Activated naive CD8-positive, alpha-beta T cell treated with anti-CD3 and anti-CD28 coated beads for 36 hours (primary cell): ENCODE measurements at places on chromosomes 1 and 21. TPM values are rescaled to one million over a fixed set of nuclear protein-coding genes. Genes with fewer than 3 reads are reported as not detected.

IQGAP3 gene
- 14.9 TPM for total RNA-seq

TRNP1 gene
- total RNA-seq, result 0.40 TPM

RGS8 gene
- total RNA-seq, result not detected

MX2 gene
- 30.2 TPM for total RNA-seq

DNA sequence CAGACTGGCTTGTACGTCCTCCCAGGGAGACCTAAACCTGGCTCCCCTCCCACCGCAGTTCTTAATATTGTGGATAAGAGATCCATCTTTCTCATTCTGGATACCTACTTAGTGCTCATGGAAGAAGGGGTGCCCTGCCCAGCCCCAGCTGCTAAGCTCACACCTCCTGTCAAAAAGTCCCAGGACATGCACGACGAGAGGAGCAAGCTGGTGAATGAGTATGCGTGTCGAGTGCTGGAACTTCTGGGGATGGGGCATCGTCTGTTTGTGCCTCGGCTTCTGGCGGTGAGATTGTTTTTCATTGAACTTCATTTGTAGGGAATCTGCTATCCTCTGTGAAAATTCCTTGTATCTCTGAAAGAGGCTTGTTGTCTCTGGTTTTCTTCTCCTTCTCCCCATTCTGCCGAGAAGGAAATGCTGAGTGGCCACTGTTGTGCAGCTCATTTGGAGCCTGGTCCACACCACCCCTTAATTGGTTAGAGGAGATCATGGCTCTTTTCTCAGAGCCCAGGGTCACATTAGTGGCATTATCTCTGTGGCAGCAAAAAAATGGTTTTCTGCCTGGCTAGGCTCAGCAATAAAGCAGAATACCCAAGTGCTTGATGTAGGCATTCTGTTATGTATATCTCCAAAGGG, 199.4 kb upstream of the CACYBP start:
- peaks cover 14% of the 10 kb centered on the region for H3K4me1 ChIP-seq
- H3K36me3 ChIP-seq, result no peaks in the 10 kb centered on the region
- DNase-seq, result no peak
- no peak overlapping the region for H3K4me3 ChIP-seq
- no peaks in the 10 kb centered on the region for H3K27me3 ChIP-seq

RGS18 gene
- not detected for total RNA-seq

DNA sequence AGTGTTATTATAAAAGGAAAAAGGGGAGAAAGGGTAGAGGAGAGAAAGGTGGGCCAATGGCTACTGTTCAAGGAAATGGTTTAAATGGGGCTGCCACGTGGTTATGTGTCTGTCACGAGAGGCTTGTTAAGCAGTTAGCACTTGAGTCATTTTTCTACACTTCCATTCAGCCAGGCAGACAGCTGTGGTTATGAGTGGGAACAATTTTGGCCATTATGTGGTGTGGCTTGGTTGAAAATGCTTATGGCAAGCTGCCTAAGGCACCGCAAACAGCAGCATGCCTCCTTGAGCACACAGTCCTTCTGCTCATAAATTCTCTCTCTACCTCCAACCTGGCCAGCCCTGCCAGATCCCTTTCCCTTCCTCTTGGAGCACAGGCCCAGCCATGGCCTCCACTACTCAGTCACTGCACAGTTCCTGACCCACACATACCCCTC, 3.2 kb upstream of the SRM start:
- peak overlapping the region; percentile 26 for H3K4me3 ChIP-seq
- H3K27ac ChIP-seq, result peak overlapping the region; percentile 75
- peaks cover 32% of the 10 kb centered on the region for H3K4me1 ChIP-seq
- peak; percentile 64 for DNase-seq
- no peaks in the 10 kb centered on the region for H3K27me3 ChIP-seq

DNA sequence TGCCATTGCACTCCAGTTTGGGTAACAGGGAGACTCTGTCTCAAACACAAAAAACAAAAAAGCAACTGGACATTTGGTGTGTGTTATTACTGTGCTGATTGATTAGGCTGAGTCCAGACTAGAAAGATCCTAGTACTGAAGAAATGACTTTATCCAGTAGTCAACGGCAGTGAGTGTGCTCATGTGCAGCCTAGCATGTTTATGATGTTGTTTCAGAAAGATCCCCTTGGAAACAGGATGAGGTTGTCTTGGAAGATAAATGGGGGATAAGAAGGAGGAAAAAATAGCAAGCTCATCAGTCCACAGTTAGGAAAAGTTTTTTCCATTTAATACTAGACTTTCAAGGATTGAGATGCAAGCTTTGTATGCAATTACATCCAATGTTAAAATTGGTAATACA, 14.3 kb downstream of the RUSC1 start:
- H3K4me1 ChIP-seq, result peaks cover 7% of the 10 kb centered on the region
- H3K27me3 ChIP-seq, result no peaks in the 10 kb centered on the region
- H3K36me3 ChIP-seq, result peaks cover 20% of the 10 kb centered on the region
- H3K4me3 ChIP-seq, result no peak overlapping the region
- no peak overlapping the region for H3K27ac ChIP-seq

GRCh38 chr1:50853325-50853724, 106.7 kb downstream of the FAF1 start:
- no peaks in the 10 kb centered on the region for H3K27me3 ChIP-seq
- H3K4me1 ChIP-seq, result peaks cover 18% of the 10 kb centered on the region
- H3K27ac ChIP-seq, result no peak overlapping the region
- no peak overlapping the region for H3K4me3 ChIP-seq
- peaks cover 21% of the 10 kb centered on the region for H3K36me3 ChIP-seq

ZFP69B gene
- 8.3 TPM for total RNA-seq

DNA sequence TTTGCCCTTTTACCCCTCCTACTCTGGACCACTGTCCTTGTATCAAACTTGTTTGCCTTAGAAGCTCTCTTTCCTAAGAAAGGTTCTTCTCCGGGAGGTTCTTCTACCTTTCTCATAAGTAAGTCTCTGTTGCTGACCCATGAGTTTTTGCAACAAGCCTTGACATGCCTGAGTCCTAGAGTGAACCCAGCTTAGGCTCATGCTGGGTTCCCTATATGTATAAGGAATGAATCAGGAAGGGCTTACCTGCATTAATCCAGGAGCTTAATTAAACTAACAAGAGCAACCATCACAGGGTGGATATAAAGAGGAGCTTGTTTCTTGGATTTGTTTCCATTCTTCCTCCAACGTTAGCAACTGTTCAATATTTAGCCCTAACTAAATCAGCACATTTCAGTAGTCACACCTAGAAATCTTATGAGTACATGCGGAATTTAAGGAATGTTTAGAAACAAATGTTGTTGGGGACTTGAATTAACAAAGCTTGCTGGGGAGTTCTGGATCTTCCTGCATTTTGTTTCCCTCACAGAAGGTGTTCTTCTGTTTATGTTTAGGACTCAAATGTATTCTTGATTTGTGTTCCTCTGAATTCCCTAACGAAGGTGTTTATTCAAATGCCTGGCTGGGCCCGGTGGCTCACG, 64.3 kb upstream of the RAB3GAP2 start:
- DNase-seq, result no peak
- no peak overlapping the region for H3K4me3 ChIP-seq
- no peak overlapping the region for H3K27ac ChIP-seq
- no peaks in the 10 kb centered on the region for H3K27me3 ChIP-seq

DNA sequence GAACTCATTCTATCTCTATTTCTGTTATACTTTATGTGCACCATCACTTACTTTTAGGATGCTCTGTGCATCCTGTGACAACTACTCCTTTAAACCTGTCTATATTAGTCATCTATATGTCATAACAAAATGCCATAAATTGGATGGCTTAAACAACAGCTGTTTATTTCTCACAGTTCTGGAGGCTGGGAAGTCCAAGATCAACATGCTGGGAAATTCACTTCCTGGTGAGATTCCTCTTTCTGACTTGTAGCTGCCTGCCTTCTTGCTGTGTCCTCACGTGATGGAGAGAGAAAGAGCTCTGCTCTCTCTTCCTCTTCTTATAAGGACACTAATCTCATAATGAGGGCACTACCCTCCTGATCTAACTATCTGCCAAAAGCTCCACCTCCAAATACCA, 62.3 kb upstream of the RCOR3 start:
- H3K4me3 ChIP-seq, result no peak overlapping the region
- no peaks in the 10 kb centered on the region for H3K36me3 ChIP-seq
- no peaks in the 10 kb centered on the region for H3K4me1 ChIP-seq
- no peaks in the 10 kb centered on the region for H3K27me3 ChIP-seq

DNA sequence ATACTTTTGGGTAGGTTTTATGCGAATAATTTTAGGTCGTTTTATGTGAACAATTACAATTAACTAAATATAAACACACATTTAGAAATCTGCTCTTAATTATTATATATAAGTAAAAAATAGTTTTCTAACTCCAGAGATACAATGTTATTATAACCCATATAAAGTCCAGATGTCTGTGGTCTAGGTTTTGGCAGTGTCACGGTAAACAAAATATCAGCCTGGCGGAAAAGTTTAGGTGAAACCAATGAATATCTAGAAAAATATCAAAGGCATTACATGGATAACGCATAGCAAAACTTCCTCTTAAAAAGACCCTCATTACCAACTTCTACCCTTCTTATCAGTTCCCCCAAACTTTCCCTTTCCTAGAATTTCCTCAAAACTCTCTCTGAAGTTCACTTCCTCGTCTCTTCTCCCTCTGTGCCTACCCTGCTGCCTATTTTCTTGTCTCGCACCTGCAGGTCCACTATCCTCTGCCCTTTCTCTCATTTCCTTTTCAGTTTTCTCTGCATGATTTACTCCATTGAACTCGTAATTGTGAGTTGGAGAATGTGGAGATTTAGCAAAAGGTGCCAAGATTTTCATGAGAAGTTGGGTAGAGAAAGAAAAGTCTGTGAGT, 21.8 kb downstream of the VTCN1 start:
- H3K4me1 ChIP-seq, result no peaks in the 10 kb centered on the region
- H3K27me3 ChIP-seq, result peaks cover 7% of the 10 kb centered on the region
- H3K4me3 ChIP-seq, result no peak overlapping the region
- H3K36me3 ChIP-seq, result peaks cover 1% of the 10 kb centered on the region

GRCh38 chr1:19210772-19211549, 895 bp upstream of the UBR4 start:
- H3K36me3 ChIP-seq, result peaks cover 58% of the 10 kb centered on the region
- peak overlapping the region; percentile 96 for H3K4me3 ChIP-seq
- no peaks in the 10 kb centered on the region for H3K27me3 ChIP-seq
- DNase-seq, result no peak
- peaks cover 46% of the 10 kb centered on the region for H3K4me1 ChIP-seq

DNA sequence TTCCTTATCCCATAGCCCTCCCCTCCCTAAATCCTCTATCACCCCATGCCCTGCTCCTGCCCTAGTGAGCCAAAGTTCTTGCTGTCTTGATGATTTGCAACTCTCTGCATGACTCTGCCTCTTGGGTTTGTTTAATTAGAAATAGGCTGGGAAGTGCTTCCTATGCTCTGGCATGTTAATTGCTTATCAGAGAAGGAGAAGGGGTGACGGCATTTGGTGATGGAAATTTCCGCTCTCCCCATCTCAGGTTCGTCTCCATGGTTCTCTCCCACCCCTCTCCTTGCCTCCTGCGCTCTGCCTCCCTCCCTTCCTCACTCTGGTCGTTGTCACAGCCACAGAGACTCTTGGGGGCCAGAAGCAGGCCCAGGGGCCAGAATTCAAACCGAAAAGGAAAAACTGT, 68.9 kb downstream of the LRRN2 start:
- H3K27me3 ChIP-seq, result no peaks in the 10 kb centered on the region
- no peak overlapping the region for H3K27ac ChIP-seq
- H3K4me3 ChIP-seq, result no peak overlapping the region
- no peaks in the 10 kb centered on the region for H3K36me3 ChIP-seq
- no peak for DNase-seq
- H3K4me1 ChIP-seq, result no peaks in the 10 kb centered on the region

GABRD gene
- not detected for total RNA-seq

GRCh38 chr1:226149806-226150205, 36.7 kb downstream of the ACBD3 start:
- peaks cover 12% of the 10 kb centered on the region for H3K36me3 ChIP-seq
- no peaks in the 10 kb centered on the region for H3K4me1 ChIP-seq
- no peak overlapping the region for H3K27ac ChIP-seq
- H3K4me3 ChIP-seq, result no peak overlapping the region

GRCh38 chr1:198560161-198560560, 19.7 kb upstream of the ATP6V1G3 start:
- peaks cover 10% of the 10 kb centered on the region for H3K36me3 ChIP-seq
- no peak overlapping the region for H3K27ac ChIP-seq
- no peak for DNase-seq
- H3K4me3 ChIP-seq, result no peak overlapping the region
- H3K27me3 ChIP-seq, result no peaks in the 10 kb centered on the region

- peaks cover 93% of the 10 kb centered on the region for H3K27me3 ChIP-seq
- peak; percentile 9 for DNase-seq
- H3K4me1 ChIP-seq, result peaks cover 39% of the 10 kb centered on the region
- H3K4me3 ChIP-seq, result peak overlapping the region; percentile 35
- no peaks in the 10 kb centered on the region for H3K36me3 ChIP-seq
Measured at GRCh38 chr1:9201401-9202239, 33.0 kb upstream of the H6PD start.

DNA sequence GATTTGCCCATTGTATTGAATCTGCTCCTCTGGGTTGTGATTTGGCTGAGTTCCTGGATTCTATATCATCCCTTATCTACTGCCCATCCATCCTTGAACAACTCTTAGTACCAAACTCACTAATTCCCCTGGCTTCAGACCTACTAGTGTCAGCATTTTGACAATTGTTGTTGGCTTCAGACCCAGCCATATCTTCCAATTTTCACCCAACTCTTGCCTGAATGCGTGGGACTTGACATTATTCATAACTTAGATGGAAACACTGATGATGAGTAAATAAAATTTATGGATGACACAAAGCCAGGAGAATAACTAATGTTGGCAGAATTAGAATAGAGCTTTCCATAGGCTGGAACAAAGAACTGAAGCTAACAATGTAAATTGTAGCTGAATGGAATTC, 27.3 kb upstream of the EDEM3 start:
- H3K27ac ChIP-seq, result no peak overlapping the region
- H3K4me1 ChIP-seq, result peaks cover 2% of the 10 kb centered on the region
- no peaks in the 10 kb centered on the region for H3K27me3 ChIP-seq
- DNase-seq, result no peak
- H3K4me3 ChIP-seq, result no peak overlapping the region

DNA sequence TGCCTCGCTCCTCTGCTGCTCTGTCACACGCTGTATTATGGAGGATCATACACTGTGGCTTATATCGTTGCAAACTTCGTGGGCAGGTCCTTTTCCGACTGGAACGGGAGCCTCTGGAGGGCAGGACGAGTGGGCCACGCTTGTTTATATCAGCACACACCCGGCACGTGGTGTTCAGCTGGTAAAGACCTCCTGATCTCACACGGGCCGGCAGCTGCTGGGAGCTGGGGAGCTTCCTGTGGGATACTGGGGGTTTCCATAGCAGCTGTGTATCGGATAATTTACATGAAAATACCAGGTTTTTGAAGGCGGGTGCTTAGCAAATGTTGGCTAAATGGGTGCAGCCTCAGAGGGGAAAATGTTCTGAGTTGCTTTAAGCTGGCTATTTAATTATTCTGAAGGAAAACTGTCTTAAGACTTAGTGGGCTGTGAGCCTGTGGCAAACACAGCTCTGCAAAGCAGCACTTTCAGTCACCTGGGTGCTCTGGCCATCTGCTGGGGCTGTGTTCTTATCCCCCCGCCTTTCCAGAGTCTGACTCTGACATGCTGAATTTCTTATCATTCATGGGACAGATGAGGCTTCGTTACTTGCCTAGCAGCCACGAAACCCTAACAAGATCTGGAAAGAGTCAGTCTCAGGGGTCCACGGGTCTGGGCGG, 103.6 kb upstream of the GCLM start:
- no peaks in the 10 kb centered on the region for H3K27me3 ChIP-seq
- no peak for DNase-seq
- H3K4me3 ChIP-seq, result no peak overlapping the region
- no peak overlapping the region for H3K27ac ChIP-seq
- peaks cover 4% of the 10 kb centered on the region for H3K4me1 ChIP-seq
